Activated naive CD4-positive, alpha-beta T cell treated with anti-CD3 and anti-CD28 coated beads for 36 hours (primary cell): ENCODE measurements at places on chromosomes 4 and X. TPM values are rescaled to one million over a fixed set of nuclear protein-coding genes. Genes with fewer than 3 reads are reported as not detected.
A peak's percentile ranks its signal among the peaks of the same experiment; 100 is the strongest.

PAGE1 gene
- total RNA-seq = not detected

GRCh38 chr4:183348706-183349659, 26.8 kb upstream of the CLDN24 start:
- H3K36me3 ChIP-seq = no peaks in the 10 kb centered on the region
- H3K4me1 ChIP-seq = peaks cover 17% of the 10 kb centered on the region
- peak; percentile 73 for DNase-seq
- H3K27me3 ChIP-seq = peaks cover 28% of the 10 kb centered on the region

GUCY1A1 gene
- total RNA-seq = not detected

DNA sequence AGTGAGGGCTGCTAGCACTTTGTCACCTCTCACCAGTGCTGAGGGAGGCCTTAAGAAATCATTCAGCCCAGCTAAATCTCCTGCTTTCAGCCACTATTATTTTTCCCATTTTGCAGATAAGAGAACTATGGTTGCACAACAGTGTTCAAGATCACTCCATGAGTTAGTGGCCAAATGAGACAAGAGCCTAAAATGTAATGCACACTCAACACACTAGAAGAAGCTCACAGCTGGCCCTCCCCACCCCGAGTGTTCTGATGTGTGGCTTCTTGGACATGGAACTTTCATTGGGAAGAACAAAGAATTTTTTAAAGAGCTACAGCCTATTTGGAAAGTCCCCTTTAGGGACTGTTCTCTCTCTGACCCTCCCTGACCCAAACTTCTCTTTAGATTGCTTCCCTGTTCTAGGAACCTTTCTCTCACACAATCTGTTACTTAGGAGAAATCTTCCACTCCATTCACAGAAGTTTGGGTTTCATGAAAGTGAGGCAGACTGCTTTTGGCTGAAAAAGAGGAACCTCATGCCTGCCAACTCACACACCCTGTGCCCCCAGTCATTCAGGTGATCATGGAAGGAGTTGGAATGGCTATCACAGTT, 44.0 kb upstream of the CT47C1 start:
- H3K36me3 ChIP-seq = no peaks in the 10 kb centered on the region
- H3K27me3 ChIP-seq = no peaks in the 10 kb centered on the region
- H3K4me1 ChIP-seq = no peaks in the 10 kb centered on the region
- no peak overlapping the region for H3K4me3 ChIP-seq

DNA sequence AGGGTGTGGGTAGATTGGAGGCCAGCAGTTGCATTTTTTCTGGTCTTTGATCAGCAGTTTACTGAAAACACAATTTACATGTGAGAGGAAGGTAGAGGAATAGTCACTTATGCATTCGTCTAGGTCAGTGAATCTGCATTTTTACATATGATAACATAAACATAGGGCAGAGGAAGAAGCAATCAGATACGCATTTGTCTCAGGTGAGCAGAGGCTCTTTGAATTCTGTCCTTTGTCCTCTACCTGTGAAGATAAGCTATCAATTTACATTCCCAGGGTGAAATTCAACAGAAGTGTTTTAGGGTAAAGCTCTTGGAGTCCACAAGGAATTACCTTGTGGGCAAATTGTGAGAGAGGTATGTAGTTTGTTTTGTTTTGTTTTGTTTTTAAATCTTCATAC, 306.5 kb downstream of the MAGEB5 start:
- no peak overlapping the region for H3K4me3 ChIP-seq
- no peaks in the 10 kb centered on the region for H3K4me1 ChIP-seq
- no peaks in the 10 kb centered on the region for H3K27me3 ChIP-seq
- no peaks in the 10 kb centered on the region for H3K36me3 ChIP-seq
- H3K27ac ChIP-seq = no peak overlapping the region

GRCh38 chrX:110123331-110123782, 120.4 kb downstream of the TMEM164 start:
- no peaks in the 10 kb centered on the region for H3K4me1 ChIP-seq
- no peak overlapping the region for H3K4me3 ChIP-seq
- peaks cover 8% of the 10 kb centered on the region for H3K36me3 ChIP-seq

- no peak overlapping the region for H3K4me3 ChIP-seq
- DNase-seq = no peak
- peaks cover 3% of the 10 kb centered on the region for H3K27me3 ChIP-seq
- no peak overlapping the region for H3K27ac ChIP-seq
- no peaks in the 10 kb centered on the region for H3K36me3 ChIP-seq
Observed at GRCh38 chr4:79604152-79604551, 196.1 kb upstream of the GK2 start.

DNA sequence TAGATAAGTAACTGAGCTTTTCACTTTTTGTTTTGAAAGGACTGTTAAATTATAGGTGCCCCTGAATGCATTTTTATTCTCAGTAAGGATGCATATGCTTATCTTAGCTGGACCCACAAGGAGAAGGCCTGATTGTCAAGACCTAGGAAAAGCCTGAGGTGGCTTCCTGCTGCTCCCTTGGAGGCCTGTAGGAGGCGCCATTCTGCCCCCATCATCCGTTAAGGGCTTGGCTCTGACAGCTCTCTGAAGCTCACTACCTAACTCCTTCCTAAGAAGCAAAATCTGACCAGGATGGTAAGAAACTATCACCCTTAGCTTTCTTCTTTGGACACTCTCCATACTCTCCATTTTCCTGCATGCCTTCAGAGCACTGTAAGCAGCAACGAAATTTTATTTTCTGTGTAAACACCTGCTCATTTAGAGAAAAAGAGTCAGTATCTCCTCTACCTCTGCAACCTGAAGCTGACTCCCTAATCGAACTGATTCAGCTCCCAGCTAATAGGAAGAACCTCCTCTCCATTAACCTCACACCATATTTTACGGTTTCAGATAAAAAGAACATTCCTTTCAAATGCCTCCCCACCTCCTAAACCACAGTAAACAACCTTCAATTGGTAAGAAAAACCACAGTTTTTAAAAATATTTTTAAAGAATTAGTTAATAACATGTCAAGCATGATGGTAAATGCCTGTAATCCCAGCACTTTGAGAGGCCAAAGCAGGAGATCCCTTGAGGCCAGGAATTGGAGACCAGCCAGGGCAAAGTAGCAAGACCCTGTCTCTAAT, 73.4 kb upstream of the EDNRA start:
- H3K36me3 ChIP-seq = no peaks in the 10 kb centered on the region
- peaks cover 4% of the 10 kb centered on the region for H3K27me3 ChIP-seq
- H3K4me3 ChIP-seq = no peak overlapping the region
- no peak overlapping the region for H3K27ac ChIP-seq

DNA sequence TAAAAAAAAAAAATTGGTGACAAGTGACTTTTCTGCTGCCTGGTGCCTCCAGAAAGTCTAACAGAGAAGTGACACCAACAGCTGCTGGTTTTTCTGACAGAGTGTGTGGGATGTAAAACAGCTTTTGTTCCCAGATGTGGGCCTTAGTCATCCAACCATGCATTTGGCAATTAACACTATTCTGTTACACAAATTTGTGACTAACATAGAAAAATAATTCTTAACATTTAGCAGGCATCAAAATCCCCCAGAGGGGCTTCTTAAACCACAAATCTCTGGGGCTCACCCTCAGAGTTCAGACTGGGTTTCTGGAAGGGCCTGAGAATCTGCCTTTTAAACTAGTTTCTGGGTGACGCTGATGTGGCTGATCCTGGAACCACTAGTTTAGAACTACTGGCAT, 100.5 kb upstream of the PCDH7 start:
- H3K27ac ChIP-seq = no peak overlapping the region
- no peaks in the 10 kb centered on the region for H3K4me1 ChIP-seq
- no peaks in the 10 kb centered on the region for H3K36me3 ChIP-seq
- no peaks in the 10 kb centered on the region for H3K27me3 ChIP-seq
- DNase-seq = no peak

DNA sequence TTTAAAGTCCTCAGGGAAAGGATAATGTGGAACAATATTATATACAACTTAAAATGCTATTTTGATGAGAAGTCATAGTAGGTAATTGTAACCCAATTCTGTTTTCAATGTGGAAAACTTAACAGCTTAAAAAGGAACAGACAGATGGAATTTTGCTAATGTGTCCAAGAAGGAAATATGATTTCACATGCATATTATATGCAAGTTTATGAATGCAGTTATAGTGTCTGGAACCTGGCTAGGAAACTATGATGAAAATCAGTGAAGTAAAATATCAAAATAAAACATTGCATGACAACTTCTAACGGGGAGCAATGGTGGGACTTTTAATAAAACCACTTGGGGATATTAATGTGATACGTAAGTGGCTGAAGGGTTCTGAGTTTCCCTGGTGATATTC, 152.6 kb upstream of the HAND2 start:
- peaks cover under 1% of the 10 kb centered on the region for H3K27me3 ChIP-seq
- no peak overlapping the region for H3K4me3 ChIP-seq
- no peak overlapping the region for H3K27ac ChIP-seq
- H3K36me3 ChIP-seq = no peaks in the 10 kb centered on the region

LIMCH1 gene
- not detected for total RNA-seq

DNA sequence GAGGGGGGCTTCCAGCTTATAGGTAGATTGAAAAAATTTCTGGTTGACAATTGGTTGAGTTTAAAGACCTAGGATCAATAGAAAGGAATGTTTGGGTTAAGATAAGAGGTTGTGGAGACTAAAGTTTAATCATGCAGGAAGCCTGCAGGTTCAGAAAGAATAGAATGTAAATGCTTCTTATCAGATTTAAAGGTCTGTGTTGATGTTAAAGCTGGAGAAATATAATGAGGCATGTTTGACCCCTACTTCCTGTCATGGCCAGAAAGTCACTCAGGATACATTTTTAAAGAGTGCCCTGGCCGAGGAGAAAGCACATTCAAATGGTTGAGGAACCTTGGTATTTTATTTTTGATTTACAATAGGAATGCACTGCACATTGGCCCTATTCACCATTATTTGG, 3.9 kb upstream of the RRAGB start:
- DNase-seq = no peak
- no peaks in the 10 kb centered on the region for H3K36me3 ChIP-seq
- H3K4me3 ChIP-seq = no peak overlapping the region
- H3K4me1 ChIP-seq = peaks cover 14% of the 10 kb centered on the region
- H3K27ac ChIP-seq = no peak overlapping the region
- no peaks in the 10 kb centered on the region for H3K27me3 ChIP-seq

DNA sequence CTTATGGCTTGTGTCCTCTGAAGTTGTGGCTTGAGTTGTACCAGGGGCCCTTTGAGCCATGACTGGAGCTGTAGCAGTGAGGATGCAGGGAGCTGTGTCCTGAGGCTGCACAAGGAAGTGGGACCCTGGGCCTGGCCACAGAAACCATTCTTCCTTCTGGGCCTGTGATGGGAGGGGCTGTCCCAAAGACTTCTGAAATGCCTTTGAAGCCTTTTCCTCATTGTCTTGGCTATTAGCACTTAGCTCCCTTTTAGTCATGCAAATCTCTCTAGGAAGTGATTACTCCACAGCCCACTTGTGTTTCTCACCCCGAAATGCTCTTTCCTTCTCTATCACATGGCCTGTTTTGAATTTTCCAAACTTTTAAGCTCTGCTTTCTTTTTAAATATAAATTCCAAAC, 92.4 kb downstream of the FHDC1 start:
- H3K27me3 ChIP-seq = no peaks in the 10 kb centered on the region
- H3K4me1 ChIP-seq = peaks cover 8% of the 10 kb centered on the region
- no peak overlapping the region for H3K4me3 ChIP-seq
- no peak overlapping the region for H3K27ac ChIP-seq
- peaks cover 4% of the 10 kb centered on the region for H3K36me3 ChIP-seq

FGFBP2 gene
- not detected for total RNA-seq

MAEA gene
- total RNA-seq = 25.2 TPM

PSAPL1 gene
- total RNA-seq = not detected

GRCh38 chrX:96971812-96972211, 88.1 kb downstream of the RPA4 start:
- H3K27me3 ChIP-seq = no peaks in the 10 kb centered on the region
- H3K4me3 ChIP-seq = no peak overlapping the region
- no peak overlapping the region for H3K27ac ChIP-seq
- no peak for DNase-seq

JCHAIN gene
- total RNA-seq = not detected

DNA sequence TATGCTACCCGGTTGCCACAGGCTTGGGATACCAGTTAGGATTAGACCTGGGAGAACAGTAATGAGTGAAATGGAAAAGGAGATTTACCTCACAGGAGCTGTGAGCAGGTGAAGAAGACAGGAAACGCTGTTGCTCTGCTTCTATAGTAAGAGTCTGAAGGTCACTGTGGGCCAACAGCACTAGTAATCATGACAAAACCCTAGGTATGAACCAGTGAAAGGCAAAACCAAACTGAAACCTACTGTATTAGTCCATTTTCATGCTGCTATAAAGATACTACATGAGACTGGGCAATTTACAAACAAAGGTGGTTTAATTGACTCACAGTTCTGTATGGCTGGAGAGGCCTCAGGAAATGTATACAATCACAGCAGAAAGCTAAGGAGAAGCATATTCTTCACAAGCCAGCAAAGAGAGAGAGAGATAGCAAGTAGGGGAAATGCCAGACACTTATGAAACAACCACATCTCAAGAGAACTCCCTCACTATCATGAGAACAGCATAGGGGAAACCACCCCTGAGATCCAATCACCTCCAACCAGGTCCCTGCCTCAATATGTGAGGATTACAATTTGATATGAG, 736.7 kb upstream of the INTU start:
- H3K4me1 ChIP-seq = no peaks in the 10 kb centered on the region
- no peaks in the 10 kb centered on the region for H3K27me3 ChIP-seq
- H3K4me3 ChIP-seq = no peak overlapping the region

SRPX gene
- not detected for total RNA-seq

SFRP2 gene
- not detected for total RNA-seq

- no peaks in the 10 kb centered on the region for H3K4me1 ChIP-seq
- H3K27ac ChIP-seq = no peak overlapping the region
- DNase-seq = no peak
- H3K36me3 ChIP-seq = no peaks in the 10 kb centered on the region
- no peak overlapping the region for H3K4me3 ChIP-seq
Observed at GRCh38 chr4:110550260-110550659, 72.6 kb downstream of the PITX2 start.

DUSP21 gene
- not detected for total RNA-seq

DNA sequence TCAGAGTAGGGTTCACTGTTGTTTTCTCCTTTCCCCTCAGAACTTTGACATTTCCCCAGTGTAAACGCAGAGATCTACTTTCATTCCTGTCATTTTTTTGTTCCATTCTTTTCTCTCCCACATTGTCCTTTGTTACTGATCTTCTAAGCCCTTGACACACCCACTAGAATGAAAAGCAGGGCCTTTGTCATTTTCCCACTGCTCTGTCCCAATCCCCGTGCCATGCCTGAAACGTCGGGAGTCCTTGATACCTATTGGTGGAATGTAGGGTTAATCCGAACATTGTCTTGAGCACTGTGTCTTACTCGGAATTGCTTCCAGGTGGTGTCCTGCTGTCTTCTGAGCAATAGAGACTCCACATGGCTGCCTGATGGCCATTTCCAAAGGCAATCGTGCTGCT, 887.1 kb upstream of the FRG1 start:
- no peak overlapping the region for H3K27ac ChIP-seq
- no peaks in the 10 kb centered on the region for H3K27me3 ChIP-seq
- no peaks in the 10 kb centered on the region for H3K36me3 ChIP-seq
- DNase-seq = no peak
